Renal cortex interstitium (tissue), 15 donors: ENCODE measurements at places on chromosomes 11 and 22.

DNA sequence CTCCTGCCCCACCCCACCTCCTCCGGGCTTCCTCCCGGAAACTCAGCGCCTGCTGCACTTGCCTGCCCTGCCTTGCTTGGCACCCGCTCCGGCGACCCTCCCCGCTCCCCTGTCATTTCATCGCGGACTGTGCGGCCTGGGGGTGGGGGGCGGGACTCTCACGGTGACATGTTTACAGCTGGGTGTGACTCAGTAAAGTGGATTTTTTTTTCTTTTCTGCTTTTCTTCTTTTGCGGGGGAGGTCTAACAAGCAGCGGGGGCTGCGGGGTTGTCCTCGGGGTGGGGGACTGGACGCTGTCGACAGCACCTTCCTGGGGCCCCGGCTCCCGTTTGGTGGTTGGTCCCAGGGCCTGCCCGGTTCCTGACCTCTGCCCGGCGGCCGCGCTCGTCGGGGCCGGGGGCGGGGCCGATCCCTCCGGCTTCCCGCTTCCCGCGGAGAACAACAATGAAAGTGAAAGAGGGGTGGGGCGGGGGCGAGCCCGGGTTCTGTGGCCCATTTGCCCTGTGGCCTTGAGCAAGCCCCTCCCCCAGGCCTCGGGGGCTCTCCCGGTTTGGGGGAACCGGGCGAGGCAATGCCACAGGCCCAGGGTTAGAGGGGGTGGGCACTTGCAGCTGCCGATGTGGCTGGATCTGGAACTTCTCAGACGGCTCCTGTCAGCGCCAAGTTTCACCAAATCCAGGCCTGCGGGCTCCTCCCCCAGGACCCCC is 975 bp upstream of the MDK start:
- no peak for DNase-seq

DNA sequence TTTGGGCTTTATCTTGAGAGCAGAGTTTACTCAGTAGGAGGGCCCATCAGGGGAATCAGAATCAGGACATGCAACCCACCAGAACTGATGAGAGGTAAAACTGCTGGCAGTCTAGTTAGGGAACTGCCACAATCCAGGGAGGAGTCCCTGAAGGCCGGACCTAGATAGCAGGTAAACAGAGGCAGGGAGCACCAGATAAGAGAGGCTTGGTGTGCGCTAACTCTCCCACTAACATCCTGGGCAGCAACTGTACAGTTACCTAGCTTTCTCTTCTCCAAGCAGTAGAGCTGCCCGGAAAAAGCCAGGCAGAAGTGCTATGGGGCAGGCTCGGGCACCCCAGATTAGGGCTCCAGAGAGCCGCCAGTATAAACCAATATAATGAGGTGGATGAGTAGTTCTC is 865 bp upstream of the AMOTL1 start:
- no peak for DNase-seq

DNA sequence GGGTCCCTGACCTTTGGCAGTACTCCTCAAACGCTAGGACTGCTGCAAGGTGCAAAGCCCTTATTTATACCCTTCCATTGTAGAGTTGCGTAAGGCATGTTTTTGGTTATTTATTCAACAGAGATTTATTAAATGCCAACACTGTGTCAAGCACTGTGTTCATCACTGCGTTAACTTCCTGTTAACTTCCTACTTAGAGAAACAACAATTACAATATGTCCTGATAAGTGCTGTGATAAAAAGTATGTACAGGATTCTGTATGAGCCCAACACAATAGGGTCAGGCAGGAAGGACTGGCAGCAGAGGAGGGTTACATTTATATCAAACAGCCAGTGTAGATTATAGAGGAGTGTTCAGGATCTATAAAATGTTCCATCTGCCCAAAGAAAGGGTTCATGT is 812.8 kb upstream of the API5 start:
- DNase-seq: no peak

- no peak for DNase-seq
These were observed 74.2 kb upstream of the SLC25A18 start for GRCh38 chr22:17489101-17489500.

DNA sequence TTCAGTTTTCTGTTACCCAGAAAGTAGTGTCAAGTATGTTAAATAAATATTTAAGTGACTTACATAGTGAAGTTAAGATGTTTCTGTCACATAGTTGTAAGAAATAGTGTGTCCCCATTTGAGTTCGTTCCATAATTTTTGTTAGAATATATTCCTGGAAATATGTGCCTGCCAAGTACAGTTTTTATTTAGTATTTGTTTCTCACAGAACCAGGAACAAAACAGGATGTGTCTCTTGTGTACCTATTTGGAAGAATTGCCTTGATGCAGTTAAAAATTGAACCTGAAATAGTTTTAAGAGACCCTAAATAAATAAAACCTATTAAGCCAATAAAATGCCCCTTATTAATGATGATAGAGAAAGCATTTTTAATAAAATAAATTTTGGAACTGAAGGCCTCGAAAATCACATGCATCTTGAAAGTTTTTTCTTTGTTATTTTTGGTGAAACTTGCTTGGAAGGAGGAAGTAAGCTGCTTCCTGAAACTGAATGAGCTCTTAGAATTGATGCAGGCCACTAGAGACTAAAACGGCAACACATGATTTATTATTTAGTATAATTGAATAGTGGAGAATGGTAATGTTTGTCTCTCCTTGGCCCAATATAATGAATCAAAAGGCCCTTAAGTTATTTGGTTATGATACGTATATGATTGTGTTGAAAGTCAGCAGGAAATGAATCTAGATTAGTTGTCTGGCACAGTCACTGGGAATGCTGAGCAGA is 55.9 kb downstream of the SWAP70 start:
- DNase-seq: no peak

DNA sequence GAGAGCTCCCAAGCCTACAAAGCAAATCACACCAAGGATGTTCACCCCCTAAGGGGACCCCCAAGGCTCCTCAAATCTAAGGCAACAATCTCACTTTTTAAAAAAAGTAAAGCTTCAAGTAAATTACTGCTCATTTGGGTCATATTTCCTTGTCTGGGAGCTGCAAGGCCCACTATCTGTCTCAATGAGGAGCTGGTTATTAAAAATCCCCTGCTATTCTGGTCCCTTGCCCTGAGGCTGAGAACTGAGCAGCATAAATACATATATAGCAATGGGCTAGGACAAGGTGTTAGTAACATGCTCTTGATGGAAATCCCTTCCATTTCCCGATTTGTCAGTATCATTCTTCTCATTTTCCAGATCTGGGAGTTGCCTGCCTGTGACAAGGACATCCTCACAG is 119.2 kb downstream of the ETS1 start:
- no peak for DNase-seq

DNA sequence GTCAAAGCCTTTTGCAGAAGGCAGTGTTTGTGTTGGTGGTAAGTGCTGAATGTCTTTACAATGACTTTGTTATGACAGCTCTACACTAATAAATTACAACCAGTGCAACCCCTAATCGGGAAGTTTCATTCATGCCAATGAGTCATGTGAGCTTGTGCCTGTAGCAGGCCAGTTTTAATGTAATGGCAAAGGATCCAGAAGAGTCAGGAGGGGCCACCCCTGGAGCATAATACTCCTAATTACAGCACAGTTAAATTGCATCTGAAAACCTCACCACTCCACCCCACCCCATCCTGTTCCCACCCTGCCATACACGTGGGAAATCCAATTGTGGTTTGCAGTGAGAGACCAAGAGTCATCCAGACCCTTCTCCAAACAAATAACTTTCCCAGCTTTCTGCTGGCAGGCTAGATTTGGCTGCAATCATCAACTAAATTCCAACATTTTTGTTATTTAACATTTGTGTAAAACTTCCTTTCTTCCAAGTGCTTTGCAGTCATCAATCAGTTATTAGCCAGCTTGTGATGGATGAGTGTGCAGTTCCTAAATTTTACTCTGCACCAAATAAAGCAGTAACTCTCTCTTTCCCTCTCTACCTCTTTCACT is 277.3 kb upstream of the FAT3 start:
- DNase-seq: no peak

GRCh38 chr22:33842006-33842354 is 78.3 kb downstream of the LARGE1 start:
- DNase-seq: no peak
